ENCODE measurements at places on chromosomes 3 and 15. TPM values are rescaled to one million over a fixed set of nuclear protein-coding genes. Genes with fewer than 3 reads are reported as not detected.
A peak's percentile ranks its signal among the peaks of the same experiment; 100 is the strongest.

The TRIM71 gene
- 4.8 TPM for total RNA-seq

DNA sequence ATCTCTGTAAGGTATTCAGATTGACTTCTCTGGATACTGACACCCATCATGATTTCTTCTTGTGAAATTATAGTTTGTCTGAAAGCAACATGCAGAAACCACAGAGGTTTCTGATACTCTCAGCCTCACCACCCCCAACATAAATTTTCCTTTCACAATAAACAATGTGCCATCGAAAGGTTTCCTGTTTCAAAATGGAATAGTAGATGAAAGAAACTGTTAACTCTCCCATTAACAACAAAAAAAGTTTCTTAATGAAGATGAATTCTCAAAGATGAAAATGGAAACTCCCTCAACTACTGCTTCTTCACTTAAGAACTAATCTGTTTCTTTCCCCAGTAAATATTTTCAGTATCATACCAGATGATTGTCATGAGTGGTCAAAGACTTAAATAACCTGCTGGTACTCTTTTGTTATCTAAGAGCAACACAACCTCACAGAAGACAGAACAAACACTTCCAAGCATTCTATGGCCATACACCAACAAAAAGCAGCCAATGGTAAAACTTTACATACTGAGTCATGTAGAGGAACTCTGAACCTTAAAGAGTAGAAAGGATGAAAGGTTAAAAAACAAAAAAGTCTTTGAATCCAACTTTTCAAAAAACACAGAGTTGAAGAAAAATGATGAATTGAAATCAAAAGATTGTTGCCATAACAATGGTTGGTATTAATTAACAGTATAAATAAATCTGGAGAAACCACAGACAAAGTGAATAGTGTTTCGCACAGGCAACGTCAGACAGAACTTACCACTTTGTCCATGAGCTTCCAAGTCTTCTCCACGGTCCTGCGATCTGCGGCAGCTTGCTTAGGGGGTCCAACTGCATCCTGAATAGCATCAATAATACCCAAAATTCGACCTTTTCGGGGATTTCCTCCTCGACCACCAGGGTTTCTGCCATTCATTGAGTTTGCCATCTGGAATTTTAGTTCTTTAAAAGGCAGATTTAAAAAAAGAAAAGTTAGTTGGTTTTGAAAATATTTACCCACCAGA lies 1.9 kb downstream of the CBLB start:
- peak; percentile 40 for DNase-seq

- peak; percentile 5 for DNase-seq
Measured at GRCh38 chr15:74680456-74680855, 15.4 kb downstream of the EDC3 start.

DNA sequence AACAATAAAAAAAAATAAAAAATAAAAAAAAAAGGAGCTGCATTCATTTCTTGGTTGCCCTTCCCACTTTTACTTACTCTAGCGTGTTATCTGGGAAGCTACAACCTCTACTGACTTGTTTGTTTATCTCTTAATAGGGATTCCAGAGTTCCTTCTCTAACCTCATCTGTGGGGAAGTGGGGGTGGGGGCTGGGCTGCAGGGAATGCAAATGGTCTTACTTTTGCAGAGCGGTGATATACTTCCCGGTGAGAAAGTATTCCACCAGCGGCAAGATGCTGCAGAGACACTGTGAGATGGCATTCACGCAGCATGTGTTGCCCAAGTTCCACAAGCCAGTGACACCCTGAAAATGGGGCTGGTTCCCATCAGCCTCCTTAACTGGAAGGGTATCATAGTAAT lies 2.1 kb downstream of the USP50 start:
- DNase-seq, result no peak

- peak; percentile 95 for DNase-seq
Measured at GRCh38 chr15:57503911-57504598, 87.6 kb upstream of the MYZAP start.

DNA sequence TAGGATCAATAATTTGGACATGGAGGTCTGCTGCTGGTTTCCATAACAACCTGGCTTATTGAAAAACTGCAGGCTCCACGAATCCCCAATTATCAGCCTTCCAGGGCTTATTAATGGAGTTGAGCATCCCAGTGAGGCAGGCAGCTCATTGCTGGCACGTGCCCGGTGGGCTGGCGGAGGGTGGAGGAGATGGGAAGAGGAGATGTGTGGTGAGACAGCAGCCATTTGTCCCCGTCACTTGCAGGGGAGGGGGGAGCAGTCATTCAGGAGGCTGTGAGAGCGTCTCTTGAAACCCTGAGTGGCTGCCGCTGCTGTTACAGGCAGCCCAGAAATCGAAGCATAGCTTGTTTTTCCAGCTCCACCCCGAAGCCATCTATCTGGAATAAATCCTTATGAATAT lies 70.6 kb downstream of the GAP43 start:
- no peak for DNase-seq

The CEMIP gene
- total RNA-seq, result 2.4 TPM

DNA sequence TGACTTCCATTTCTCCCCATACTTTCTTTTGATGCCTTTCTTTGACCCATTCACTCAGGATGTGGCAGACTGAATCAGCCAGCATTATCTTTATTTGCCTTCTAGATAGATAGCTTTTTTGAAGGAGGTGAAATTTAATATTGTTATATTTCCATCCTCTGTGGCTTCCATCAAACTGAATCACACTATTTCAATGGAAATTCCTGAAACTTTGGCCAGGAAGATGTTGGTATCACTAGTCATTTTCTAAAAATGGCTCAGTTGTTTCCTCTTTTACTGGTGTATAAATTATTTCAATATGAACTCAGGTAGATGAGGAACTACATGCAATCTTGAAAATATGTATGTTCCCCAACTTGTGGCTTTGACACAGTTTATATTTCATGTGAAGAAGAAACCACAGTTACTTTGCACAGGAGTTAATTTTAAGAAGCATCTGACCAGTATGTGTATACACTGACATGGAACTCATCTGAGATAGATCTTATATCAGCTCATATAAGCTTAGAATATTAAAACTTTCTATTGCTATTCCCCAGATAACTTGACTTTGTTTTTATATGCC lies 248.3 kb downstream of the CGGBP1 start:
- no peak for DNase-seq

GRCh38 chr15:25733856-25734679 lies 129.1 kb downstream of the ATP10A start:
- DNase-seq, result no peak

GRCh38 chr3:126951561-126951960 lies 31.4 kb upstream of the PLXNA1 start:
- DNase-seq, result no peak
